ENCODE measurements at places on chromosomes 12 and 14.
A peak's percentile ranks its signal among the peaks of the same experiment; 100 is the strongest.

GRCh38 chr14:92886337-92886736 lies 36.6 kb upstream of the CHGA start:
- no peak for DNase-seq

DNA sequence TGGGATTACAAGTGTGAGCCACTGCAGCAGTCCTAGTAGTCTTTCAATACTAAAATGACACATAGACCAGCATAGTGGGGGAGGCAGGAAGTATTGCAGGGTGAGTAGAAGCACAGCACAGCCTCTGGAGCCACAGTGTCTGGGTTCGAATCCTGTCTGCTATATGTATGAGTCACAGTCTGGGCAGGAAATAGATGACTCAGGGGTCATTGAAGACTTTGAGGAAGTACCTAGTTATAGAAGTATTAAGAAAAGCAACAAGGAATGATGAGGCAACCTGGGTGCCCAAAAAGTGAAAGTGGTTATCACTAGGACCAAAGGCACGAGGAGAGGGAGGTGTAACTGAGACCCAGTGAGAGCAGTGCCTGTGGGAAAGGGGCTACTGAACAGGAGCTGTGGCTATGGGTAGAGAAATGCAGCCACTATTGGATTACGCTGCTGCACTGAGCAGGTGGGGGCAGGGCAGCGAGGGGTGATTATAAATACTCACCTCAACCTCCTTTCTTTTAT lies 124.0 kb downstream of the PDE3A start:
- no peak for DNase-seq

GRCh38 chr12:131774576-131775391 lies 53.4 kb upstream of the MMP17 start:
- DNase-seq, result no peak

DNA sequence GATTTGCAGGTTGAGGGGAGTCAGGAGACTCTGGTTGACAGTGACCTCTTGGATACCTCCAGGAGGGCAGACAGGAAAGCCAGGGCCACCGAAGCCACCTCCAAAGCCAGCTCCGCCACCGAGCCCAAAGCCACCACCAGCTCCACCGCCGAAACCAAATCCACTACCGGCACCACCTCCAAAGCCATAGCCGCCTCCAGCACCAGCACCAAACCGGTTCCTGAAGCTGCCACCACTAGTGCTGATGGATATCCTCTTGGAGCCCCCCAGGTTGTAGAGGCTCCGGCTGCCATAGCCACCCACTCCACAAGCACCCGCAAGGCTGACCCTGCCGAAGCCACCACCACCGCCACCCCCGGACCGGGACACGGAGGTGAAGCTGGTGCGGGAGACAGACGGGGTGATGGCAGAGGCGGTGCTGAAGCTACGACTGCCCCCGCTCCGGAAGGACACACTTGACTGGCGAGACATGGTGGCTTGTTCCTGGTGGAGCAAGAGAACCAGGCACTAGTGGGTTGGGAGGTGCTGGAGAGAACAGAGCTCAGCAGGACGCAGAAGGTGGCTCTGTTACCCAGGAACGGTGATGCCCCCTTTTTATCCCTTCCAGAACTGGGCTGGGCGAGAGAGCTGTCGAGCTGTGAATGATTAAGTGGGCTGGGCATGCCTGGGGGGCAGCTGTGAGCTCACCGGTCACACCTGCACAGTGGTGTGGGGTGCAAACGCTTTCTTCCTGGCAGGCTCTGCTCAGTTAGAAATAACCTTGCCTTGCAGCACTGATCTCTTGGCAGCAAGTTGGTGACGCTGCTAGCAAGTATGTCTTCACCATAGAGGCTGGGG lies at the start of gene KRT5:
Gene KRT5, minus strand, starts transcription at position 569 of the 837 bp plus-strand sequence. Its CDS starts 98 bp downstream, at position 471.
- DNase-seq, result no peak

DNA sequence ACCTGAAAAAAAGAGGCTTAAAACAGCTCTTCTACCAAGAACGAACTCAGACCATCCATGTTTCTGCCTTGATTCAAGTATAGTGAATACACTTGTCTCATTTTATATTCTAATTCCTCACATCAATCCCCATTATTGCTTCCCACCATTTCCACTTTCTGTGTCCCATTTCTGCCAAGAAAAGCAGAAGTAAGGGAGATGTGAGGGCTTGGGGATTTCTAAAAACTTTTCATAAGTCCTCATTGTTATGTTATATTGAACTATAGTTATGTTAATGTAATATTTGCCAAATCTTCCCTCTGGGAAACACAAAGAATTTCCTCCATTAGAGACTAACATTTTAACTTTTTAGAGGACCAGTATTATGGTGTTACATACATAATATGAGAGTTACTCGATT lies 48.2 kb upstream of the PSMA6 start:
- DNase-seq, result no peak

DNA sequence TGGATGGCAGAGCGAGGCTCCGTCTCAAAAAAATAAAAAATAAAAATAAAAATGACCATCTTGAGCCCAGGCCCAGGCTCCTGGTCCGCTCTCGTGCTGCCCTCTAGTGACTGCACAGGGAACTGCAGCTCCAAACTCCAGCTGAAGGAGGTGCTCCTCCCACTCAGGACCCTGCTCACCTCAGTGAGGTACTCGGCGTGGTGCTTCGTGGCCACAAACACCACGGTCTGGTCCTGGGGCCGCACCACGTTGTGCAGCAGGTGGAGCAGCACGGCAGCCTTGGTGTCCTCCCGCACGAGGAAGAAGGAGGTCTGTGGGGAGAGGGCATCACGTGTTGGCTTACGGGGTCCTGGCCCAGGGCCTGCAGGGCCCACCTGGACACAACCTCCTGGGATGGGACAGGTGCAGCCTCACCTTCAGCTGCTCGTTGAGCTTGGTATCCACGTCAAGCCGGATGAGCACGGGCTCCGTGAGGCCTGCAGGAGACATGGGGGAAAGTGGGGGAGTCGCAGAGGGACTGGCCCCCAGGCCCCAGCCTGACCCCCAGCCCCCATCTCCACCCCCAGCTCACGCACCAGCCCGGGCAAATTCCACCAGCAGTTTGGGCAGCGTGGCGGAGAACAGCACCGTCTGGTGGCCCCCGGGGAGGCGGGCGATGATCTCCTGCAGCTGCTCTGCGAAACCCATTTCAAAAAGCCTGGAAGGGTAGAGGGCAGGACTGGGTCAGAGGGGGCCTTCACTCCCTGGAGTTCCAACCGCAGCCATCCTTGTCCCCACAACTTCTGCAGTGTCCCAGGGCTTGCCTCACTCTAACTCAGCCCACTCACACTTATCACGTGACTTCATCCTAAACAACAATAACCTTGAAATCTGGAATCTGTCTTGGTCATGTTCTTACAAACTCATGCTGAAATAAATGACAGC lies 10.6 kb downstream of the DDX54 start:
- DNase-seq, result peak; percentile 8

- no peak for DNase-seq
Observed at GRCh38 chr14:83312511-83312910, 1778.9 kb upstream of the SEL1L start.

GRCh38 chr14:55807053-55807880 lies 227.3 kb downstream of the KTN1 start:
- DNase-seq, result peak; percentile 33

DNA sequence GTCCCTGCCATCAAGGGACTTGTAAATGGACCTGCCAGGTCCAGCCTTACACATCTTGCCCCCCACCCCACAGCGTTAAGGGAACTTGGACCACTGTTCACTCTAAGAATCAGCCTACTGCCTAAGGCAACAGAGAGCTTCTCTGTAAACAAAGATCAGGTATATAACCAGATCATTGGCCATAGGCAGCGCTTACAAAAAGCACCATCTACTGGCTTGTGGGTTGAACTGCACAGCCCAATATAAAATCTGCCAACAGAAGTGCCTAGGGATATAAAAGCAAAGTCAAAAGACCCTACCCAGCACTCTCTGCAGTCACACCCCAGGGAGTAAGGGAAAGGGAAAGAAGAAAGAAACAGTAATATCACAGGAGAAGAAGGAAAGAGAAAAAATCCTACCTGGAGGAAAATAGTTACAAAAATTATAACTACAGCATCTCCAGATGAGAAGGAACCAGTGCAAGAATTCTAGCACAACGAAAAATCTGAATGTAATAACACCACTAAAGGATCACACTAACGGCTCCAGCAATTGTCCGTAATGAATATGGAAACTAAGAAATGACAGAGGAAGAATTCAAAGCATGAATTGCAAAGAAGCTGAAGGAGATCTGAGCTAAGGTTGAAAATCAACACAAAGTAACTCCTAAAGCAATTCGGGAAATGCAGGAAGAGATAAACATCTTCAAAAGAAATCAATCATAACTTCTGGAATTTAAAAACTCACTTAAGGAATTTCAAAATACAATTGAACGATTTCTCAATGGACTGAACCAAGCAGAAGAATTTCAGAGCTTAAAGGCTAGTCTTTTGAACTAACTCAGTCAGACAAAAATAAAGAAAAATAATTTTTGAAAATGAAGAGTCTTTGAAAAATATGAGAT lies 95.2 kb upstream of the PCED1B start:
- peak; percentile 8 for DNase-seq

DNA sequence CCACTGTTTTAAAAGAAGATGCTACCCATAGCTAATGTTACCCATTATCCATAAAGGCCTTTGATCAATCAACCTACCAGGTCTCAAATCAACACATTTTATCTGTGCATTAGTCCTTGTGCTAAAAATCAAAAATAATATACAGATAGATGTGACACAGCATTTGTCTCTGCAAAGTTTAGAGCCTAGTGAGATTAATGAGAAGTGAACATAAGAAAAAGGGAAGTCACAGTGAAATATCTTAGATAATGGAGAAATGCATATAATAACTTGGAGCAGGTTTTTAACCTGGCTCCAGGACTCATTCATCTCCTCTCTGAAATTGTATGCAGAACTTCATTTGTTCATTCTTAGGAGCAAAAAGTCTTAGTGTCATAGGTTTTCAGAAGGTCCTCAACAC lies 7.2 kb downstream of the PDE3A start:
- DNase-seq, result no peak

GRCh38 chr14:66628636-66629035 lies 120.7 kb downstream of the GPHN start:
- no peak for DNase-seq

DNA sequence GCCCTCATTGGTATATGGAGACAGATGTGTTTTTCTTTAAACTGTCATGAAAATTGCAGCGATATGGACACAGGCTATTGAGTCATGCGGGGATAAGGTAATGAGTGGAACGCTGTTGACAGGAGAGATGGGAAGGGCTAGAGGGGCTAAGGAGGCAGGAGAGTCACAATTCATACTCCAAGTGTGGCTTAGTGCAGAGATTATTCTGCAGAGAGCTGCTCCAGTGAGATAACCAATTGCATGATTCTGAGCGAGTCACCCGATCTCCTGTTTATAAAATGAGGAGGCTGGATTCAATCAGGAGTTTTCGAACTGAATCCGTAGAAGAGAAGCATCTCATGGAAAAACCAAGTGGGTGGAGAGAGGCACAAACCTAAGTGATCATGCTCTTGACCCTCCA lies 106.4 kb upstream of the PLEKHG7 start:
- no peak for DNase-seq

DNA sequence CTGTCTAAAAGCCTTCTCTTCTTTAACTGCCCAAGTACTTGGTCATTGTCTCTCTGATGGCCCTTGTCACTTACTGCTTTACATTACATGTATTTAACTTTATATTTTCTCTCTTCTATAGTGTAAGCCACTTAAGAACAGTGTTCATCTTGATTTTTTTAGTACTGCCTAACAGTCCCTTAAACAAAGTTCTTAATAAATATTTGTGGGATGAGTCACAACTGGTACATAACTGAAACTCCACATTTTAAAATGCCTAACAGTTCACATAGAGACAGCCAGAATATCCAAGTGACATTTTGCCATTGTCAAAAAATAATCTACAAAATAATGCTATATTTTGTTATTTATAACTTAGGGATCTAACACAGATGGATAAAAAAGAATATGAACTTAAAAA lies 146.6 kb downstream of the STXBP6 start:
- DNase-seq, result no peak

DNA sequence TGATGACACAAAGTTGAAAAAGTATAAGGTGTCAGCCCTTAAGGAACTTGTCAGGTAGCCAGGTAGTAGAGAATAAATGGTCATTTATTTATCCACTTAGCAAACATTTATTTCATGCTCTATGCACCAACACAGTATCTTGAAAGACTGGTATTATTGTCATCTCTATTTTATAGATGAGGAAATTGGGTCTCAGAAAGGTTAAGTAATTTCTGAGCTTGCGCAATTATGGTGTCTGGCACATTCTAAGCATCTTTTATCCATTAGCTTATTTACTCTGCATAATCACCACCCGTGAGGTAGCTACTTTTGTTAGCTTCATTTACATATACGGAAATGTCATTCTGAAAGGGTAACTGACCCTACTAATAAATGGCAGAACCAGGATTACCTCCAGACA lies 2.5 kb upstream of the UTP20 start:
- DNase-seq, result no peak

DNA sequence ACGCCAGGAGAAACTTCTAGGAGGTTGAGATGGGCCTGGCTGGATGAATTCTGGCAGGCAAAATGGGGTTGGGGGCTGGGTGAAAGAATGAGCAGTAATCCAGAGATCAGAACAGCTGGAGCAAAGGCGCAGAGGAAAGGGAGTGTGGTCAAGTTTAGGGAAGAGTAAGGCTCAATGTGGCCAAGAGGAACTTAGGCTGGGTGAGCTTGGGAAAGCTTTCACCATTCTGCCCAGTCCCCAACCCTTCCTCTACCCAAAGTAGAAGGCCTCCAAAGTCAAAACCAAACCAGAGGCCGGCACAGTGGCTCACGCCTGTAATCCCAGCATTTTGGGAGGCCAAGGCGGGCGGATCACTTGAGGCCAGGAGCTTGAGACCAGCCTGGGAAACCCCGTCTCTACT lies 10.2 kb upstream of the RABGGTA start:
- DNase-seq, result no peak

GRCh38 chr12:68786929-68787328 lies 21.0 kb upstream of the MDM2 start:
- DNase-seq, result no peak

DNA sequence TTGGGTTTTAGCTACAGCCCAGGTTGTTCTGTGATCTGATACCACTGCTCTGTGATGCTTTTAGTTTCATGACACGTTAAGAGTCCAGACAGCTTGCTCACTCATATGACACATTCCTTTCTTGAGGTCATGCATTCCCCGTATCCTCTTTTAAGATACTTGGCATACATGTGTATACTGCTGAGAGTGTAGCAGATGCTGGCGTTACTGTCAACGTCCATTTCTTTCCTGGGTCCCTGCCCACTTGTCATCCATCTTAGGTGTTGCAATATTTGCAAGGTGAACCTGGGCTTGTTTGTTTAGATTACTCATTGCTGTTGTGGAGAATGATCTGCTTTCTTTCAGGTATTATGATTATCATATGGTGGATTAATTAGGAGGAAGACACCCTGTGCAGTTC lies 9.1 kb upstream of the EMP1 start:
- no peak for DNase-seq

- no peak for DNase-seq
Observed at GRCh38 chr14:64213086-64213485, 81.1 kb downstream of the ESR2 start.

GRCh38 chr14:66498311-66498710 lies 9.6 kb upstream of the GPHN start:
- DNase-seq, result no peak

DNA sequence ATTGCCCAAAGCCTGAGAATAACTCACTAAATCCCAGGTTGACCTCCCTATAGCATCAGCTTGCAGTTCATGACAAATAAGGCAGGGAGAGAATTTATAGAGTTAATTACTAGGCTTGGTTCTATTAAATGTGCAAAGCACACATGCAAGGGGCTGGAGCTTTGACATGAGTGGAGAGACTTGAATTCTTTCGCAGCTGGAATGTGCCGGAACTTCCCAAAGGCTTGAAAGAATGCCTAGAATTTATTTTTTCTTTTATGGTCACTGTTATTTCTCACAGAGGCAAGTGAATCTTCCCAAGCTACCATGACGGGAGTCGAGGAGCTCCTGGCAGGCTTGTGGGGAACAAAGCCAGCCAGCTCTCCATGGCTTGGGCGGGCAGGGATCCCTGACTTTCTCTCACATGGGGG lies 95.5 kb upstream of the USP44 start:
- no peak for DNase-seq
